ENCODE measurements at places on chromosomes 6 and 20. TPM values are rescaled to one million over a fixed set of nuclear protein-coding genes. Genes with fewer than 3 reads are reported as not detected.

TREML1 gene
- not detected for total RNA-seq

PTPRT gene
- not detected for total RNA-seq

CALHM4 gene
- total RNA-seq: not detected

ZNF322 gene
- 17.2 TPM for total RNA-seq
